ENCODE measurements at places on chromosomes 3 and 15.

- no peak for DNase-seq
These were observed 5.3 kb downstream of the ACVR2B start for GRCh38 chr3:38458796-38459498.

DNA sequence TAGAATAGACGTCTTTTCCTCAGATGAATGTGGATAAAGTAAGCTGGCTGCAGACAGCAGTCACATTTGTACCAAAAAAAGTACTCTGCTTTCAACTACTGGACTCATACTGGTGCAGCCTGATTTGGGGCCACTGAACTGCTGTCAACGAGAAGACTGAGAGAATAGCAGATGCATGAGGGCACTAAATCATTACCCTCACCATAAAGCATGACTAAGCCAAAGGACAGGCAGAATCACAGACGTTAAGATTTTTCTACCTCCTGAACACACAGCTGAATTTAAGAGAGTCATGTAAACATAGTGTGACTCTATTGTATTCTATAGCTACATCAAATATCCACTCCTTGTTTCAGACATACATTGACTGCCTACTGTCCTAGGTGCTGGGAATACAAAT, 67.8 kb upstream of the CDAN1 start:
- no peak for DNase-seq

DNA sequence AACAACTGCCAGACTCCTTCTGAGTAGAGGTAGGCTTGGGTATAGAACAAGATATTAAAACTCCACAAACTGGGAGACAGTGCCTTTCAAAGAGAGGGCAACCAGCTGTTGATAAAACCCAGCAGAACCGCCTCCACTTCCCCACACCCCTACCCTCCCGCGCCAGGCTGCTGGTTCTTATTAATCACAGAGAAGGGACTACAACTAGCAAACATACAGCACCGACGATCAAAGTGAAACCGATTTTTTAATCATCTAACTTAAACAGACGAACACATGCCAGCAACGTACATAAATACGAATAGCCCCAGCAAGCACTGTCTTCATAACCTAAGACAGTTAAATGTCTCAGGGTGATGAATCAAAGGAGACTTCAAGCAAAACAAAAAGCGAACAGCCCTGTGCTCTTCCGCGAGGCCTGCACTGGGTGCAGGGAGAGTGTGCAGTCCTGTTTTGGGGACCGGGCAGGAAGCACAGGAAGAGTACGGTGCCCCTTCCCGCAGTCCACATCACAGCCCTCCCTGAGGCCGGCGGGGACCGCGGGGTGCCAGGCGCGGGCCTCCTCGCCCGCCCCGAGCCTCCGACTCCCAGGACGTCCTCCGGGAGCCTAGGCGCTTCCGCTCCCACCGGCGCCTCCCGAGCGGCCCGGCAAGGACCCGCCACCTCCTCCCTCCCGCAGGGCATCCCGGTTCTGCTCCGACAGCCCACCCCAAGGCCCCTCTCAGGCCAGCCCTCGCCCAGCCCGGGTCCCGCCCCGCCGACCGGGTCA, 75.1 kb upstream of the VGLL4 start:
- peak; percentile 22 for DNase-seq

GRCh38 chr3:172622916-172623700, 87.8 kb downstream of the NCEH1 start:
- peak; percentile 20 for DNase-seq

DNA sequence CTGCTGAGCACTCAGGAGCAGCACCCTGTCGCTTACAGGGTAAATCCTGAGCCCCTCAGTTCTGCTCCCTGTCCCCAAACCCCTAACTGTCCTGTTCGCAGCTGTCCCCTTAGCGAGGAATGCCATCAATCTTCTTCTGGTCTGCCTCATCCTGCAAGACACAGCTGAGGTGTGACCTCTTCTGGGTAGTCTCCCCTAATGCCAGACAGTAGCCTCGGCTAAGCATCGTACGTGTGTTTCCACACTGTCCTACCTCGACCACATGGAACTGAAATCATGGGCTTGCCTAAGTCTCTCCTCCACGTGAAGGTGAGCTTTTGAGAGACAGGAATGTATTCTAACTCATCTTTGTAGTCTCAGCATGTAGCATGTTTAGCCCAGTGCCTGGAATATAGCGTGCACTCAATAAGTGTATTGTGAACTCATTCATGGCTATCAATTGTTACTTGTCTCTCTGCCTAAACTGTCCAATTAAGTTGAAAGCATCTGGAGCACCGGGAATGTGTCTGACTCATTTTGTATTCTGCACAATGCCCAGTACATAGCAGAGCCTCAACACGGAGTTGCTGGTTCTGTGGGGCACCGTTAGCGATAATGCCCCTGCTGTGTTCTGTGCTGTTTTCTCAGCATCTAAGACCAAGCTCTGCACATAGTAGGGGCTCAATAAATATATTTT, 90.2 kb downstream of the HES1 start:
- no peak for DNase-seq

GRCh38 chr3:78589778-78590177, 1178.0 kb downstream of the ROBO1 start:
- no peak for DNase-seq

DNA sequence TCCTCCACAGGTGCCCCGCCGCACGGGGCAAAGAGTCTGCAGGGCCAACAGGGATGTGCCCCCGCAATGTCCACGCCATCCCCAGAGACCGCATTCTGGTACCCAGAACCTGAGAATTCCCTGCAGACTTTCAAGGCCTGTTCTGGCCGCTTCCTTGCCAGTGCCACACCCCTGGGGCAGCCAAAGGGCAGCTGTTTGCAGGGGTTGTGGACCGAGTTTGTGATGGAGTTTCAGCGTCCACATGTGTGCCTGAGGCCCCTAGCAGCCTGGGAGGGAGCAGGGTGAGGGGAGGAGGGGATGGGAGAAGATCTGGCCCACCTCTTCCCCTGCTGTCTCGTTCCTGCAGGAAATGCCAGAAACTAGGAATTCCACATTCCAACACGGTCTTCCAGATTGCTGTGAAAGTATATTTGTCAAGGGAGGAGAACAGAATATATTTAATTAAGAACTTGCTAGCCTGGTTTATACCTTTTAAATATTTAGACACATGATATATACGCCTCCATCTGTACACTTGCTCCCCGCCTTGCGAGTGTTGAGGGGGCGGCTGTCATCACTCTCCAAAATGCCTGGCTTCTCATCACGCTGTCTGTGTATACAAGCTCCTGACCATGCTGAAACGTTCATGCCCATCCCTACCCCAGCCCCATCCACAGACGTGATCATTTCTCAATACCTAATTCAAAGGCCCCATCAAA, 31.1 kb upstream of the RASA2 start:
- no peak for DNase-seq

GRCh38 chr3:42220436-42221121, 45.4 kb downstream of the CCK start:
- no peak for DNase-seq

DNA sequence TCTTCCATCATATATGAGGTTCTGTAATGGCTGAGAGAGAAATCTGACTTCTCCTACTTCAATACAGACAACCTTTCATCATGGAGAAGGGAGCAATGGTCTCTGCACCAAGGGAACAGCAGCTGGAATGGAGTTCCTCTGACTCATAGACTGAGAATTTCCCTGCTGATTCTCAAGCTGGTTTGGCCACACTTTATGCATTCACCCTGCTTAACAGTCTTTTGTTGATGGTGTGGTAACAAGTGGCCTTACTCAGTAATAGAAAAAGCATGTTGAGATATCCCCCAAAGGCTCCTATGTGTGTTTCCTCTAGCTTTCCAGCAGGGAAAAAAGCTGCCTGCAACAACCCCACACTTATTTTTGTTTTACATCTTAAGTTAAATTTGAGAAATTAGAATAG, 138.1 kb downstream of the GREM1 start:
- DNase-seq: no peak

- no peak for DNase-seq
These were observed 5.6 kb upstream of the SLC33A1 start for GRCh38 chr3:155859859-155860258.

DNA sequence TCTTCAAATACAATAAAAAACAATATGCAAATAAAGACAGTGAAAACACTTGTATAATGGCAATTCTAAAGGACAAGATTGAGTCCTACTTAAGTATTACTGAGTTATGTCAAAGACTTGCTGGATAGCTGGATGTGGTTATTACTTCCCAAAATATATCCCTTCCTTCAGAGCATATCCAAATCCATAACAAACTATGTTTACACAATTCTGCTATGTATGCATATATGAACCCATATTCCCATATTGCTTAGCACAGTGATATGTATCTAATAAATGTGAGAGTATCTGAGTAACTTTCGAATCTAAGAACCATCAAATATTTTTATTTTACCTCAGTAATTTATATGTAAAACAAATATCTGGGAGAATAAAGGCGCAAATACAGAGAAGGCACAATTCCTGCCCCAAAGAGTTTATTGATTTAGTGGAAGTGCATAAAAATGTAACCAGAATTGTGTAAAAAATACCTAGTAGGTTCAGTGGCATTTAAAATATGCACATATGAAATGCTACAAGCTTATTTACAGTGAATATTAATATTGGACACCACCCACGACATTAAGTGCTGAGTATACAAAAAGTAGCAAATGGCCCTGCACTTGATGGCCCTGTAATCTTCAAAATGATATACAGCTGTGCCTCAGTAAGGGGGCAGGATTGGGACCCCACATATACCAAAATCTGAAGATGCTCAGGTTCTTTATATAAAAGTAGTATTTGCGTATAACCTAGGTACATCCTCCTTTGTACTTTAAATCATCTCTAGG, 37.1 kb downstream of the TMEM212 start:
- DNase-seq: no peak

- no peak for DNase-seq
These were observed 11.4 kb upstream of the RASGRF1 start for GRCh38 chr15:79101866-79102581.

DNA sequence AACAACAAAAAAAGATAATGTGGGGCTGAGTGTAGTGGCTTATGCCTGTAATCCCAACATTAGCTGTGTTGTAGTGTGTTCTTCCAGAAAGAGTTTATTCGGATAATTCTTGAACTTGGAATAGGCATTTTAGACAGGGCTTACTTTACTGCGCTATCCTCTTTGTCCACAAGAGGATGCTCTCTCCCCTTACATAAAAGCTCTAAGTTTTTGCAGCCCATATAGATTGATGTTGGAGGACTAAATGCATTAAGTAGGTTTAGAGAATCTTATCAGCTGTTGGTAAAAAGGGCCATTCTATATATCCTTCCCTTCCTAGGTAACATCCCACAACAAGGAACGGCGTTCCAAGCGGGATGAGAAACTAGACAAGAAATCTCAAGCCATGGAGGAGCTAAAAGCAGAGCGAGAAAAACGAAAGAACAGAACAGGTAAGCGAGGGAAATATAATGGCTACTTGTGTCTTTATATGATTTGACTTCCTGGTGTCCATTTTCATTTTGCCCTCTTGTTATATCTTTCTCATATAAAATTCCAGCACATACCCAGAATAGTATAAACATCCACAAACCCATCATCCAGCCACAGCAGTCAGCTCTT, 27.8 kb upstream of the ITPKA start:
- DNase-seq: no peak

GRCh38 chr3:9770276-9770812, 597 bp upstream of the CAMK1 start:
- DNase-seq: no peak

DNA sequence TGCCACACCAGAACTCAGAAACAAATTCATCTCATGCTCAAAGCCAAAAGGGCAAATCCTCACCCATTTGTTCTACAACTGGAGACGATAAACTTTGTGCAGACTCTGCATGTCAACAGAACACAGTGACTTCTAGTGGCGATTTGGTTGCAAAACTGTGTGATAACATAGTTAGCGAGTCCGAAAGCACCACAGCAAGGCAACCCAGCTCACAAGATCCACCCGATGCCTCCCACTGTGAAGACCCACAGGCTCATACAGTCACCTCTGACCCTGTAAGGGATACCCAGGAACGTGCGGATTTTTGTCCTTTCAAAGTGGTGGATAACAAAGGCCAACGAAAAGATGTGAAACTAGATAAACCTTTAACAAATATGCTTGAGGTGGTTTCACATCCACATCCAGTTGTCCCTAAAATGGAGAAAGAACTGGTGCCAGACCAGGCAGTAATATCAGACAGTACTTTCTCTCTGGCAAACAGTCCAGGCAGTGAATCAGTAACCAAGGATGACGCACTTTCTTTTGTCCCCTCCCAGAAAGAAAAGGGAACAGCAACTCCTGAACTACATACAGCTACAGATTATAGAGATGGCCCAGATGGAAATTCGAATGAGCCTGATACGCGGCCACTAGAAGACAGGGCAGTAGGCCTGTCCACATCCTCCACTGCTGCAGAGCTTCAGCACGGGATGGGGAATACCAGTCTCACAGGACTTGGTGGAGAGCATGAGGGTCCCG, 199.7 kb downstream of the AKAP13 start:
- no peak for DNase-seq

GRCh38 chr3:58535531-58536500, 1.2 kb downstream of the ACOX2 start:
- no peak for DNase-seq

DNA sequence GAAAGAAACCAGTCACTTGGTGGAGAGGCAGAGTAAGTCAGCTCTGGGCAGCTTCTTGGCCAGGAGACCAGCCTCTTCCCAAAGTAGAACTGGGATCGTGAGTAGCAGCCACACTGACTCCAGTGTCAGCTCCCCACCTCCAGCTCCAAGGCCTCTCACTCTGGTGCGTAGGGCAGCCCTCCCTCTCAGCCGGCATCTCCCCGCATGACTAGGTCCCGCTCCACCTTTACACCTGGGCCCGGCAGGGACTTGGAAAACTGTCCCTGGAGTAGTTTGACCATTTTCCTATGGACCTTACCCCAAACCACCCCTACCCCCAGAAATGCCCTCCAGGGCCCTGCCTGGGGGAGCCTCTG, 3.3 kb downstream of the STRA6 start:
- DNase-seq: no peak

DNA sequence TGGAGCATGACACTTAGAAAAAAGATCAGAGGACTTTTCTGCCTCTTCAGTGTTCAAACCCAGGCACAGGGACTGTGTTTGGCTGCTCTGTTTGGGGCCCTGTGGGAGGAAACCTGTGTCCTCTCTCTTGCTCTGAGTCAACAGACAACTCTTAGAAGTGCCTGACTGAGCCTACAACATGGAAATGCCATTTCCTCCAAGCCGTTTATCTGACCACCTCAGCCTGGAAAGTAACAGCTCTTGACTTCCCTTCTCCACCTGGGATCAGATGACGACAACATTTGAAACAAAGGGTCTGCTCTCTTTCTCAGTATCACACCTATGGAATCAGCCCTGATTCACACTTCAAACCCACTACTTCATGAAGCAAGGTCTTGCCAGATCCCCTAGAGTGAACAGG, 91.3 kb upstream of the CTDSPL start:
- no peak for DNase-seq
